ENCODE measurements at places on chromosomes 5 and 9. TPM values are rescaled to one million over a fixed set of nuclear protein-coding genes. Genes with fewer than 3 reads are reported as not detected.

The GPR151 gene
- not detected for polyA plus RNA-seq

The GPR21 gene
- polyA plus RNA-seq = not detected

The TMEM250 gene
- 67.3 TPM for polyA plus RNA-seq

The SLC25A2 gene
- polyA plus RNA-seq = not detected

The SPATA31E1 gene
- polyA plus RNA-seq = not detected

The PAPPA gene
- polyA plus RNA-seq = not detected

The TAS2R1 gene
- 0.14 TPM for polyA plus RNA-seq

The PDCD1LG2 gene
- 1.1 TPM for polyA plus RNA-seq
